ENCODE measurements at places on chromosomes 5 and 9. TPM values are rescaled to one million over a fixed set of nuclear protein-coding genes. Genes with fewer than 3 reads are reported as not detected.

PKD2L2 gene
- 0.05 TPM for polyA plus RNA-seq

MAMDC2 gene
- 8.7 TPM for polyA plus RNA-seq

PCDHB13 gene
- polyA plus RNA-seq, result 0.58 TPM

NXNL2 gene
- polyA plus RNA-seq, result 0.09 TPM

SH3GL2 gene
- 0.07 TPM for polyA plus RNA-seq

DNAJB5 gene
- polyA plus RNA-seq, result 8.9 TPM

SLC24A2 gene
- polyA plus RNA-seq, result not detected

SPATA24 gene
- 11.1 TPM for polyA plus RNA-seq

TOR1B gene
- 26.7 TPM for polyA plus RNA-seq

ELAVL2 gene
- polyA plus RNA-seq, result not detected

MEGF10 gene
- 0.03 TPM for polyA plus RNA-seq

PAEP gene
- 0.98 TPM for polyA plus RNA-seq

TMEM215 gene
- not detected for polyA plus RNA-seq

AHRR gene
- 0.63 TPM for polyA plus RNA-seq

CTXN3 gene
- not detected for polyA plus RNA-seq

C1QTNF2 gene
- 0.62 TPM for polyA plus RNA-seq

EPB41L4B gene
- 6.0 TPM for polyA plus RNA-seq

NDUFS4 gene
- 60.1 TPM for polyA plus RNA-seq

GFPT2 gene
- polyA plus RNA-seq, result 14.9 TPM

Data from lung (tissue), 17 donors.